DMS79 (cell line): ENCODE measurements at places on chromosomes 5 and 9.

GRCh38 chr9:28887188-28887884, 1314.1 kb upstream of the C9orf72 start:
- no peak for DNase-seq

GRCh38 chr5:37494756-37495155, 115.6 kb downstream of the WDR70 start:
- DNase-seq: no peak

DNA sequence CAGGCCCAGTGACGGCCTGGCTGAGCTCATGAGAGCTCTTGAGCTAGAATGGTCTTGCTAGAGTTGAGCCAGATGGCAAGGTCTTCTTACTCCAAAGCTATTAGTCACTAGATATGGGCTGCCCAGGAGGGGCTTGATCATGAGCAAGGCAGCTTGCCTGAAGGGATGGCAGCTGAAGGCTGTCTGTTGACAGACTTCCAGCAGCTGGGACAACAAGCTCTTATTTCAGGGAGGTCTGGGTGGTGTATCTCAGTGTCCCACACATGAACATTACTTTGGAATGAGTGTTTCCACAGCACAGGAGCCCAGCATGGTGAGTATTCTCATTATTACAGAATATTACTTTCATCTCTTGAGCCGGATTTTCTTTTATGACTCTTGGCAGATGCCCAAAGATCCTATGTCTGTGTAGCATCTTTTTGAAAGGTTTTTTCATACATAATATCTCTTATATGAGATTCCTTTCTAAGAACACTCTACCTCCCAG, 414.1 kb downstream of the ARHGEF28 start:
- peak; percentile 29 for DNase-seq

GRCh38 chr9:16680975-16681651, 189.4 kb downstream of the BNC2 start:
- DNase-seq: no peak

DNA sequence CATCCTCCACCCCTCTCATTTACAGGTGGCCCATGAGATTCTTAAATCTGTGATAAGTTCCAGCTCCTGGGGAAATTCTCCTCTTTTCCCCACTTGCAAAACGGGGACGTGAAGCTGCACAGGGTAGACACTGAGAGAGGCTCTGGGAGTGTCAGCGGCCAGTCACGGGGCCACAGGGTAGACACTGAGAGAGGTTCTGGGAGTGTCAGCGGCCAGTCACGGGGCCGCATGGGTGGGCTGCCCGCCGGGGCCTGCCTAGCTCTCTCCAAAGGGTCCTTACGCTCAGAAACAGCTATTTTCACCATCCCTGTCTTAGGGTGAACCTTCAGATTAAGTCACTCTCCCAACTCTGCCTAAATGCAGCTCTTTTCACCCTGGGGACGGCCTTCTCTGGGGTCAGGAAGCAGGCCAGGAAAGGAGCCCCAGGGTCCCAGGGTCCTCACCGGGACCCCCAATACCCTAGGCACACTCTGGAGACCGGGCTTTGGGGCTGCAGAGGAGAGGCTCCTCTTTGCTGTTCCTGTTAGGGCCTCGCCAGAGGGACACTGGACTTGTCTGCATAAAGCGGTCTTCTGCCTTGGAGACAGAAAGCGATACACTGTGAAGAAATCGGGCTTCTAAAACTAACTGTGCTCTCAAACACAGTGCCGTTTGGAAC, 1.5 kb downstream of the FAM78A start:
- no peak for DNase-seq

DNA sequence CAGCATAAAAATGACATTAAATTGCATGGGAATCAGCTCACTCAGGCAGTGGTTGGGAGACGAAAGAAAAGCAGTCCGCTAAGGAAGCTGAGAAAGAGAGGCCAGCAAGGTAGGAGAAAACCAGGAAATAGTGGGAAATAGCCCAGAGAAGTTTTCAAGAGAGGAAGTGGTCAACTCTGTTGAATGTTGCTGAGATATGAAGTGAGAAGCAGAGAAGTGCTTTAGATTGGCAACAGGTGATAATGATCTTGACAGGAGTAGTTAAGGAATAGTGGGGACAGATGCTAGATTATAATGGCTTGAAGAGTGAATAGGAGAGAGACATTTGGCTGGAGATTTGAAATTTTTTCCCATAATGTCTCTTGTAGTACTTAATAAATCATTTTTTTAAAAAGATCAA, 30.8 kb downstream of the CNTRL start:
- DNase-seq: no peak

- no peak for DNase-seq
These were observed 1.3 kb downstream of the LVRN start for GRCh38 chr5:115963566-115963965.

DNA sequence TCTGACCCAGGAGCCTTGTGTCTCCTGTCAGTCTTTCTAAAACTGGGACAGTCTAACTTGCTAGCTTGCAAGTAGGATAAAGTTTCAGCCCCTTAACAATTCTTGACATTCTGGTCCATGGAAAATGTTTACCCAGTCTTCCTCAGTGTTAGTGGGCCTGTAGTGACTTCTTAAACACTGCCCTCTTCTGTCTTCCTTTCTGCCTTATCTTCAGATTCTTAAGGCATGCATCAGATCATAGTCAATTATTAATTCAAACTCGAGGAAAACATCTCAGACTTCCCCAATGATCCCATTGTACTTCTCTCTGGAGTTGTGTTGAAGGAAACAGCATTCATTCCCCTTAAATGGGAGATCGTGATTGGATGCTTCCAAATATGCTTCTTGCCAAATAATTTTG, 1199.8 kb downstream of the DTWD2 start:
- no peak for DNase-seq

DNA sequence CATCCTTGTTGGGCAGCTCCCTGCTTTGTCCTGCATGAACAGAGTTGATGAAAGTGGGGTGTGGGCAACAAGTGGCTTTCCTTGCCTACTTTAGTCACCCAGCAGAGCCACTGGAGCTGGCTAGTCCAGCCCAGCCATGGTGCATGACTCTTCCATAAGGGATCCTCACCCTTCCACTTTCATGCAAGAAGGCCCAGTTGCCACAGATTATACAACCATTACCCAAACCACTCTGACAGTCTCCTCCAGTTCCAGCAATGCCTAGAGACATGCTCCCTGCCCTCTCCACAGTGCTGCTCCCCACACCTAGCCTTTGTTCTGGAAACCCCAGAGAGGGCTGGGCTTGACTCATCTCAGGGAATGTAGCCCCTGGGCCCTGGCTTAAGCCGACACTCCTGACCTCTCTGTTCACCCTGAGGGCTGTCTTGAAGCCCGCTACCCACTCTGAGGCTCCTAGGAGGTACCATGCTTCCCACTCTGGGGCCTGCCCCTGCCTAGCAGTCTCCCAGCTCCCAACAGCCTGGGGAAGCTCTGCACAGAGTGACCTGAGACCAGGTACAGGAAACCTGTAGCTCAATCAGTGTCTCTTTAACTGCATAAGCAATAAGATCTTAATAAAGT, 3.9 kb downstream of the SLC35A4 start:
- DNase-seq: no peak

DNA sequence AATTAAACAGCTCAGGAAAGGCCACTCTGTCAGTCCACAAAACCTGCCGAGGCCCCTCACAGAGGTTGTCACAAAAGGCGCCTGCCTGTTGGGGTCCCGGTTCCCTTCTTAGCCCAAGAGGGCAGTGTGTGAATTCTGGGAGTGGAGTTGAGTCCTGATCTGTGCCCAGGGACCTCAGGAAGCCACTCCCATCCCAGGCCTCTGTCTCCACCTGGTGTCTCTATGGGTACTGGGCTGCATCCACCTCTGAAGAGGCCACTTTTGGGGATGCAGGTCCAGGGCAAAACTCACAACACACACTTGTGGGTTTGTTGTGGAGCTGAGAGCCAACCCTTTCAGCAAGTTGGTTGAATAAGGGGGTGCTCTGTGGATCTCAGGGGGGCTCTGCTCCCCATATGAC, 74.3 kb upstream of the STXBP1 start:
- DNase-seq: no peak

DNA sequence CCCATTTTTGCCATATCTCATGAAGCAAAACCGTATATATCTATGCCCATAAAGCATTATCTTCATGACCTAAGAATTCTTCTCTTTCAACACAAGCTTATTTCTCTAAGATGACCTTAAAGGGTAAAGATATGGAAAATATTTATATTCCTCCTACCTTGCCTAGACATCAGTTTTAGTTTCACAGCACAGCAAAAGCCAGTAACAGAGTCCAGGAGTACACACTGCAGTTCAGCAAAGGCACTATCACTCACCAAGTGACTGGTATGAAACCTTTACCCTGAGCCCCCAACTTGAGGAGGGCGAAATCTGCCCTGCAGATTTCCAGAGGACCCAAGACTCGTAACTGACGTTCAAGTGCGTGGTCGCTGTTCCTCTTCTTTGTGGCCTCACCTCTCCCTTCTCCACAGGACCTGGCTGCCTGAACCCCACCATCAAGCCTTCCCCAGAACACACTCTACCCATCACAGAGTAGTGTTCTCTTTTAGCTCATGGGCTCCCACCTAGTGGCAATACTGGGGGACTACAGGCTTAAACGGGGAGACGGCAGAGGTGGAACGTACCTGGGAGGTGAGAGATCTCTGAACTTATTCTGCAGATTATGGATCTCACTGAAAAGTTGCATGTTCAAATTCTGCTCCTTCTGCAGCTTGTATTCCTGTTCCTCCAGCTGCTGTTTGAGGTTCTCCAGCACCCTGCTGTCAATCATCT, 141.0 kb downstream of the CDK5RAP2 start:
- DNase-seq: no peak

- no peak for DNase-seq
These were observed 127.7 kb downstream of the TMC1 start for GRCh38 chr9:72649127-72649442.

DNA sequence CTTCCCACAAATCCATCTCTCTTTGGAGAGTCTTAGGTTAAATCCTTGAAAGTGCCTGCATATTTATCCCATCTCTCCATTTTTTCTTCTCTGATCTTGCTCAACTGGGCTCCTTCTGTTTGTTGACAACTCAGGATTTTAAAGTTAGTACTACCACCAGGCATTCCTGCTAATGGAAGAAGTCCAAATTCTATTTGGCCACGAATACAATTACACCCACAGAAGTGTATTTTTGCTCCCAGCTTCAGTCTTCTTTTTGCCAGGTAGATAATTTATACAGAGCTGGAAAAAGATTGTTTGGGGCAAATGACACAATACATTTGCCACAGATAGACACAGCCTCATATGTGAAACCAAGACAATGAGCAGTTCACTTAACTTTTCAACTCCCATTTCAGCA, 74.8 kb downstream of the CETN3 start:
- DNase-seq: no peak

DNA sequence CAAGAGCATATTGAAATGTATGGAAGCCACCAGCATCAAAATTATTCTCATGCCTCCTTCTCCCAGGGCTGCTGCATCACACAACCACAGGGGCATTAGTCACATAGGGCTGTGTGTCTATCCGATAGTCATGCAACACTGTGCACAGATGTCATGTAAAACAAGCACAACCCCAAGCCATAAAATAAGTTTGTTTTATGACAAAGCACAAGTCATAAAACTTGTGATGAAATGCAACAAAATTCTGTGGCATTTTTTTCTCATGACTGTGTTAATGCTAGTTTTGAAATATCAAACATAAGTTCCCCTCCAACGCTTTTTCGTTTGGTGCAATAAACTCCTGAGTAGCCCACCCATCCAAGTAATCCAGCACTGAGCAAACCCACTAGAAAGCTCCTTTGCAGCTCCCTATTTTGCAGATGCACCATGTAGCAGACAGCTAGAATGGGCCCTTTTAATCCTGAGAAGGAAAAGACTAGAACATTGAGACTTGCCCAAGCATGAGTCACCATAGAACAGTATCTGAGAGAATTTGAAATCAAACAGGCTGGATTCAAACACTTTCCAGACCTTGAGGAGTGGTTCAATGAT, 93.3 kb upstream of the ZNF366 start:
- no peak for DNase-seq

GRCh38 chr5:651296-652022, 39.3 kb downstream of the CEP72 start:
- no peak for DNase-seq

DNA sequence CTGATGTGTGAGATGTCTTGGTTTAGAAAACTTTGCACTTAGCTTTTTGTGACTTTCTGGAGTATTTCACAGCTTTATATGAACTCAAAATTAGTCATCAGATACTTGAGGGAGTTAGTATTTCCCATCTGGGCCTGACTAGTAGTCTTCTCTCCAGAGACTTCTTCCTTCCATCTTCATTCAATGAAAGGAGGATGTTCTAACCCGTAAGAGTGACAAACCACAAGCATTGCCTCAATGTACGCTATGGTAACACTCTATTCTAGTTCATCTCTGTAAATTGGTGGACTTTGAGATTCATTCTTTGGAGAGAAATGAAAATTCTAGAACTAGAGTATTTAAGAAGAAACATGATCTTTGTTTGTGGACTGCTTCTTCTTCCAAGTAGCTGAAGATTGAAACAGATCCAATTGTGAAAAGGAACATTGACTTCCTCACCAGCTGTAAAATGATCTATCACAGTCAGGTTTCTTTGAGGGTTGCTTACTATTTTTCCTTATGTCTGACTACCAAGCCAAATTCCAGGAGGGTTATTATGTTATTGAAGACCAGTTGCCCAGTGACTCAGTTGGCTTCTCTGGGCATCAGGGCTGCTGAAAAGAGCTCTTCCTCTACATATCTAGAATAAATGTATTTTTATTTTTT, 157.6 kb downstream of the SLC12A2 start:
- no peak for DNase-seq

DNA sequence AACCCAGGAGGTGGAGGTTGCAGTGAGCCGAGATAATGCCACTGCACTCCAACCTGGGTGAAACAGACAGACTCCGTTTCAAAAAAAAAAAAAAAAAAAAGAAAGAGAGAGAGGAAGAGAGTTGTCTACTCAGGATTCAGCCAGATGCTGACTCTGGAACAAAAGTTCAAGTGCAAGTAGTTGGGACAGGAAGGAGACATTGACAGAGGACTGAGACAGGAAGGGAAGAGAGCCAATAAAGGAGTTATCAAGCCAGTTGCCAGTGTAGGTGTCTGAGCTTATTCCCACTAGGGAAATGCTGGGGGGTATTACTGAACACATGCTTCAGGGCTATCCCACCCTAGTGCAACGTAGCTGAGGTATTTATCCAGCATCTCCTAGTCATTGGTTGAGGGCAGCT, 147.7 kb upstream of the SLC1A3 start:
- DNase-seq: no peak

- DNase-seq: no peak
These were observed 91.7 kb upstream of the RAPGEF1 start for GRCh38 chr9:131831380-131832165.
